SW480 (cell line): ENCODE measurements at places on chromosomes 16 and 17.

DNA sequence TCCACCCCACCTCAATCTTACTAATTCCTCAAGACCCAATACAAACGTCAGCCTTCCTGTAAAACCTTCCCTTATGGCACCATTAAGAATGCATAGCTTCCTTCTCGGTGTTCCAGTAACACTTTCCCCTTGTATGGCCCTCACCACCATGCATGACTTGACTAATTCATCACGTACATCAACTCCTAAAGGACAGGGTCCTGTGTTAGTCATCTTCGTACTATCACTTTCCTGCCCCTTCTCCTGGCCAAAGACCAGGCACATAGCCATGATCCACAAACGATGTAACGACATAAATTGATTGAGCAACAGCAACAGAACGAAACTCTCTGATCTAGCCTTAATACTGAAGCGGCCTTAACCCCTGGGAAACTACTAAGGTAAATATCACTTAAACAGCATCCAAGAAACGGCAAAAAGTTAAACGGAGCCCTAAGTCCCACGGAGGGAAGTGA lies 612 bp downstream of the PSMD12 start:
- DNase-seq: peak; percentile 44

- no peak for DNase-seq
Measured at GRCh38 chr17:72754513-72754912, 338.0 kb downstream of the SLC39A11 start.

DNA sequence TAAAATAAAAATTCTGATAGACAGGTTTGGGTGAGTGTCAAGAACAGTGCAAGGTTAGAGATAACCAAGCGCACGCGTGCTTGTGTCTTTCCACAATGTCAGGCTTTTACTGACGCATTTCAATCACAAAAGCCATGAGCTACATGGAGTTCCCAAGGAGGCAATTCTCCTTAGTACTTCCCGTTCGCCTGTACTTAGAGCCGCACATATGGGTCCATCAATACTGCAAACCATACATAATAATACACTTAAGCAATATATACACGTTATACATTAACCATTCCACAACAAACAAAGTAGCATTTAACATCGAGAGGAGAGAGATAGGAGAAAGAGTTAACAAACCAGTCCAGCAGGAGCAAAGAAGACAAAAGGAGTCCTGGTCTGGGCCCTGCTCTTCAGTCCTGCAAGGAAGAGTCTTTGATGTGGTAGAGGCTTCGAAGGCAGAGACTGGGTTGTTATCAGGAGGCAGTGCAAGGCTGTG lies 11.9 kb upstream of the GPRC5C start:
- peak; percentile 64 for DNase-seq

GRCh38 chr16:81569361-81570034 lies 124.9 kb downstream of the CMIP start:
- DNase-seq: no peak

- DNase-seq: no peak
Measured at GRCh38 chr16:21186326-21186691, 25.1 kb downstream of the ZP2 start.

GRCh38 chr17:82399041-82399441 lies 19.1 kb upstream of the HEXD start:
- DNase-seq: no peak

DNA sequence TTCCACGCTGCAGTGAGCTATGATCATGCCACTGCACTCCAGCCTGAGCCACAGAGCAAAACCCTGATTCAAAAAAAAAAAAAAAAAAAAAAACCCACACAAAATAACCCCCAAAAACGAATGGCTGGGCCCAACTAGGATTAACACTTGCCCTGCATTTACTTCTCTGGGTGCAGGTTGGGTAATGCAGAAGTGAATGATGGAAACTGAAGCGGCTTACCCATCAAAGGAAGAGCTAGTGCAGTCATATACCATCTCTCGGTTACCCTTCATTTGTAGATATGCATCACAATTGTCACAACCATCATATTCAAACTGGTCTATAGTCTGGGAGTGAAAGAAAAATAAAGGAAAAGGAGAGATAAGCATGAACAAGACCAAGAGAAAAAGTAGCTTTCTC lies 819 bp downstream of the SUPT4H1 start:
- no peak for DNase-seq

GRCh38 chr17:3400055-3400454 lies 1.8 kb upstream of the OR1E1 start:
- no peak for DNase-seq

GRCh38 chr17:67725373-67725791 lies 7.6 kb downstream of the NOL11 start:
- no peak for DNase-seq

DNA sequence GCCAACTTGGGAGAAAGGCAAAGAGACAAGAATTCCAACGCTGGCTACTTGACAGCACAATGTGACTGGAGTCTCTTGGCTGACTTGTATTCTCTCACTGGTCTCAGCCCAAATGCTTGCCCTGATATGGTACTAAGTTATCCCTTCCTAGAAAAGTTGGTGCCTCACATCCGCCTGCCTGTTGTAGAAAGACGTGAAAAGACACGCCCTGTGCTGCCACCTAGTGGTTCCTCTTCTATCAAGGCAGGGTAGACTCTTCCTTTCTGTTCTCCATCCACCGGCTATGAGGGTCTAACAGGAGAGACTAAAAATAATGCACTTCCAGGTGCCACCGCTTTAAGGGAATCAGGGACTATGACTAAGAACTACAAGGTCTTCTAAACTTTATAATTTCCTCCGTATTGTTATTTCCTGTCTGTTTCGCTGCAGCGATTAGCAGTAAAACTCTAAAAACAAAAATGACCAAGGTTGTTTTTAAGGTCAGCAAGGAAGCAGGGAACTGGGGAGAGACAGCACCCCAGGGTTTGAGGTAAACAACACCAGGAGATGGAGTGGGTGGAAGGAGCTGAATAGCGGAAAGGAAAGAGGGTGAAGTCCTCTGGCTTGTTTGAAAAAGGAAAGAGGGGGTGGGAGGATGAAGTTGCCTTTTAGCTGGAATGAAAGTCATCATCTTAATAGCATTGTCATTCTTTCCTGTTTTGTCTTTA lies 109.5 kb downstream of the YPEL2 start:
- peak; percentile 84 for DNase-seq

GRCh38 chr16:8634991-8635736 lies 13.7 kb downstream of the METTL22 start:
- DNase-seq: no peak

DNA sequence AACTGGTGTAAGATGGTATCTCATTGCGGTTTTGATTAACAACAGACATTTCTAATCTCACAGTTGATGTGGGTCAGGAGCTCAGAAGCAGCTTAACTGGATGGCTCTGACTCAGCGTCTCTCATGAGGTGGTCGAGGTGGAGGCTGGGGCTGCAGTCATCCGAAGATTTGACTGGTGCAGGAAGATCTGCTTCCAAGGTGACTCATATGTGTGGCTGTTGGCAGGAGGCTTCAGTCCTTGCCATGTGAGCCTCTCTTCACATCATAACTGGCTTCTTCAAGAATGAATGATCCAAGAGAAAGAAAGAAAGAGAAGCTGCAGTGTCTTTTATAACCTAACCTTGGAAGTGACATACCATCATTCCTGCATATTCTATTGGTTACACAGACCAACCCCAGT lies 376.1 kb downstream of the SEC14L1 start:
- peak; percentile 20 for DNase-seq

GRCh38 chr17:75561927-75562603 lies 25.5 kb upstream of the MYO15B start:
- DNase-seq: no peak
